HepG2 (cell line): ENCODE measurements at places on chromosomes 5 and 9. TPM values are rescaled to one million over a fixed set of nuclear protein-coding genes. Genes with fewer than 3 reads are reported as not detected.
A peak's percentile ranks its signal among the peaks of the same experiment; 100 is the strongest.

DNA sequence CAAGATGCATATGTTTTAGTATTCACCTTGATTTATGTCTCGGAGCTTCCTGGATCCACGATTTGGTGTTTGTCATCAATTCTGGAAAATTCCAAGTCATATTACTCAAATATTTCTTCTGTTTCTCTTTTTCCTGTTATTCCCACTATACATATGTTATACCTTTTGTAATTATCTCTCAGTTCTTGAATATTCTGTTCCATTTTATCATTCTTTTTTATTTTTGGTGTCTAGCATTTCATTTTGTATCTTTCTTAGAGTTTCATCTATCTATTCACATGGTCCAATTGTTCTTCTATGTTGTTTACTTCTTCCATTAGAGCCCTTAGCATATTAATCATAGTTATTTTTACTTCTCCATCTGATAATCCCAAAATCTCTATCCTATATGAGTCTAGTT is 637.8 kb upstream of the GRAMD2B start:
- no peak for DNase-seq

DNA sequence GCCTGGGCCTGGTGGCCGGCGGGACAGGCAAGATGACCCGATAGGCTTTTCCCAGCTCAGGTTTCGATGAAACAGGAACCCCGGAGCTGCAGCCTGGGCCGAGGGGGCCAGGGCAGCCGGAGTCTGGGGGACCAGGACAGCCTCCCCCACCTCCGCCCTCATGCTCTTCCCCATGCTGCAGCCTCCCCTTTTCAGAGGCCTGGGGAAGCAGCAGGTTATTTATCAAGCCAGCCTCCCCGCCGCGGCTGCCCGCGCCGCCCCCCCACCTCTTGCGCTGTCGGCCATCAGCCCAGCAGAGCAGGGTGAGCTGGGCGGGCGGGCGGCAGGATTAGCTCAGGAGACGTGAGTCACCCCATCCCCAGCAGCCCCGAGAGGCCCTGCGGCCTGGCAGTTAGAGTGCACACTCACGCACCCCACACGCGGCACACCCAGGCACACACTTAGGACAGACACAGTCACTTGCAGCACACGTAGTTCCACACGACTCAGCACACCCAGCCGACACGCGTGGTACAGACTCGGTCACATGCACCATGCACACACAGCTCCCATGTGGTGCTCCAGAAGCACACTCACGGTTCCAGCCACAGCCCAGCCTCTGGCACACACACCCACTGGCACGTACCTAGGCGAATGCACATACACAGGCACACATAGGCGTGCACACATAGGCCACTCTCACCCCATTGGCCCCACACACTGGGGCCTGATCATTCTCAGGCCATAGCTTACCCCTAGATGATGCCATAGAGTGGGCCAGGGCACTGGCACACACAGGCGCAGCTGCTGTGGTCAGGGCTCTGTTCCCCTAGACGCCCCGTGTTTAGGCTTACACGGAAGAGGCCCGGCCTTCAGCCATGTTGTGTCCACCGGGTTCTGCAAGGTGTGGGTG is 13.0 kb downstream of the CXXC5 start:
- DNase-seq, result no peak

Gene SPATA31C1
- total RNA-seq, result not detected in 2 replicates

GRCh38 chr9:129253803-129254381 is 75.8 kb upstream of the IER5L start:
- DNase-seq, result no peak

Gene FAT2
- total RNA-seq, result not detected in 2 replicates

- no peak for DNase-seq
Measured at GRCh38 chr5:152942633-152943336, 537.7 kb upstream of the NMUR2 start.

DNA sequence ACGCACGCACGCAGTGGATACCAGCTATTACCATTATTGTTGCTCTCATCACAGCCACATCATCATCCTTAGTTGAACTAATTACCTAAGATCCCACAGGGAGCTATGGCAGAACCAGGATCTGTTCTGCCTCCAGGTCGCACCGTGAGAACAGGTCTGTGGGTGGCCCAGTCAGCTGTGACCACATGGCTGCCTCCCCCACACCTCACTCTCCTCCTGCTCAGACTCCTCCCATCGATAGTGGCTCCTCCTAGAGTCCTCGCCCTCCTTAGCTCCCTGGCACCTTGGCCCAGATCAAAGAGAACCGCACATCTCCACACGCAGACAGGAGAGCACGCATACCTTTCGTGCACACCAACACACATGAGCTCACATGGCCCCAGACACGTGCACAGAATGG is 32.4 kb upstream of the RPL26L1 start:
- no peak for DNase-seq

- DNase-seq, result peak; percentile 54
Measured at GRCh38 chr9:97398999-97399758, 12.7 kb upstream of the TDRD7 start.

DNA sequence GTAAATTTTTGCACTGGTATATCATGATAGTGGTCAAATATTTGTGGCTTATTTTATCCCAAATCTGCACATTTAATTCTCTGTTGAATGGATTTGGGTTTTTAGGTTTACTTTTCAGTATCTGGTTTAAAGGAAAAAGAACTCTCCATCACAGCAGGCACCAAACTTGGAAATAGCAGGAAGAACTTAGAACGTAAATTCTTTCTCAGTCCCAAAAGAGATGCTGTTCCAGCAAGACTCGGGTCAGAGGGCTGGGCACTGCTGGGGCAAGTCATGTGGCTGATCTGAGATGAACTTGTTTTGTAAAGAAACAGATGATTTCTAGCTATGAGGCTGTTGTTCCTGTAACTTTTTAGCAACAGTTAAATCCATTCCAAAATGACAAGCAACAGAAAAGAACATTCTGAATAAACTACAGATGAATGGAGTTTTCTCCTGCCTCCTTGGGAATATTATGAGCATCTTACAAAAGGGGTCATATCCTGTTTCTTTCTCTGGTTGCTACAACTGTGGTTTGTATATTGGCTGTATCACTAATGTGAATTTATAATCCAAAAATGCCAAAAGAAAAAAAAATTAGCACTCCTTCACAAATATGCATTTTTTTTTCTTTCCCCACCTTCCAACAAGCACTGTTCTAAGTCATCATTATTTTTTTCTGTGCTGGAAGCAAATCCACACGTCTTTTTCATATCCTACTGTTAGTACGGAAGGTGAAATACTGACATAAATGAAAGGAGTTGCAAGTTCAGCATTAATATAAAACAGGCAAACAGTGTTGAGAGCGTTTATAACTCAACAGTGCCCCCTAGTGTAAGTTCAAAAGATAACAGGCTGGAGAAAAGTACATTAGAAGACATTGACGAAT is 31.1 kb downstream of the OR2K2 start:
- DNase-seq, result peak; percentile 22

- DNase-seq, result no peak
Measured at GRCh38 chr9:4700932-4701331, 21.6 kb downstream of the CDC37L1 start.

DNA sequence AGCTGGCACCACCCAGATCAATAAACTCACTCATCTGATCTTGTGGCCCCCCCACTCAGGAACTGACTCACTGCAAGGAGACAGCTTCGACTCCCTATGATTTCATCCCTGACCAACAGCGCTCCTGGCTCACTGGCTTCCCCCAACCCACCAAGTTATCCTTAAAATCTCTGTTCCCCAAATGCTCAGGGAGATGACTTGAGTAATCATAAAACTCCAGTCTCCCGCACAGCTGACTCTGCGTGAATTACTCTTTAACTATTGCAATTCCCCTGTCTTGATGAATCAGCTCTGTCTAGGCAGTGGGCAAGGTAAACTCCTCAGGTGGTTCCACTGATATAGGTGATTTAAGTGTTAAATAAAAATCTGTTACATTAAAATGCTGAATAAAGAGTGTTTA is 1.9 kb upstream of the TRIM32 start:
- no peak for DNase-seq

- peak; percentile 46 for DNase-seq
Measured at GRCh38 chr9:88593537-88594185, 58.7 kb downstream of the NXNL2 start.

Gene OR13C2
- not detected in 2 replicates for total RNA-seq

DNA sequence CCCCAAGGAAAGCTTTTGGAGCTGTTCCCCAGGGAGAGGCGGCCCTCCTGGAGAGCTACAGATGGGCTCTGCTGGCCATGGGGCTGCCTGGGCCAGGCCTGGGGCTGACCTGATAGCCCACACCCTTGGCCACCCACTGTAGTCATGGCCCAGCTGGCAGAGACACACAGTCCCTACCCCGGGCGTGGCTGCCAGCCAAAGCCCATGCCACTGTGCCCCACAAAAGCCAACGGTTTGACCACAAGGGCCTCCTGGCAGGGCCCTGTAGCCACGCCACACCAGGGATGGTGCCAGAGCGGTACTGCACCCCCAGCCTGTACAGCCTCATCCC is 15.2 kb downstream of the NACC2 start:
- DNase-seq, result no peak

Gene TICAM2
- 0.04 TPM in 1 of 2 replicates, not detected in the other for total RNA-seq

Gene RANBP3L
- total RNA-seq, result 0.09 TPM in 1 of 2 replicates, not detected in the other

DNA sequence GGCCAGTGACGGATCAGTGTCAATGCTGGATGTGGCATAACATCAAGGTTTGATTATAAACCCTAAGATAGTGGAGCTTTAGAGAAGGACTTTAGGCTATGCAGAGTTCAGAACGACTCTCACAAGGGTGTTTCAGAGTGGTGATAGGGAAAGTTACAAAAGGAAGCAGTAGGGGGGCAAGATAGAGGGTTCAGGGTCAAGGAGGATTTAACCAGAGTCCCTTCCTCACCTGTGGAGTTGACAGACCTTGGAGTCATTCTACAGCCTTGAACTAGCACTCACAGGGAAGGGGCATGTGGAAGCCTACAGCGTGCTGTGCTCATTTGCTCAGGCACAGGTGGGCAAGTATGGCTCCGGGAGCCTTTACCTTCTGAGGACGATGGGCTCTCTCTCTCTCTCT is 7.9 kb downstream of the DMRT1 start:
- no peak for DNase-seq

Gene LRRC19
- not detected in 2 replicates for total RNA-seq

DNA sequence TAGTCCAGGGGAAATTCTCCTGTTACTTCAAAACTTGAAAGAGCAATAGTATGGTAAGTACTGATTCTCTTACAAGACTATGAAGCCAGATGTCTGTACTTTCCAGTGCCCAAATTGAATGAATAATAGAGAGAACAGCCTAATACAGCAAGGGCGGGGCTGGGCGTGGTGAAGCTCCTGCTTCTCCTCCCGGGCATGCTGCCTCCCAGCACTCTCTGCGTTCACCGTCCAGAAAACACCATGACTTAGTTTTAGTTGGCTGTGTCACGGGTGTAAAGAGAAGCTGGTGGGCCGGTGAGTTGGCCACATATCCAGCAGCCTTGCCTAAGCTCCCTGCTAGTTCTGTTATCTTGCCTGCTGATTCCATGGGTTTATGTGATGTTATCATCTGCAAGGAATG is 40.7 kb upstream of the ADAMTS2 start:
- no peak for DNase-seq

- peak; percentile 96 for DNase-seq
Measured at GRCh38 chr5:96714951-96715451, 52.8 kb downstream of the CAST start.

DNA sequence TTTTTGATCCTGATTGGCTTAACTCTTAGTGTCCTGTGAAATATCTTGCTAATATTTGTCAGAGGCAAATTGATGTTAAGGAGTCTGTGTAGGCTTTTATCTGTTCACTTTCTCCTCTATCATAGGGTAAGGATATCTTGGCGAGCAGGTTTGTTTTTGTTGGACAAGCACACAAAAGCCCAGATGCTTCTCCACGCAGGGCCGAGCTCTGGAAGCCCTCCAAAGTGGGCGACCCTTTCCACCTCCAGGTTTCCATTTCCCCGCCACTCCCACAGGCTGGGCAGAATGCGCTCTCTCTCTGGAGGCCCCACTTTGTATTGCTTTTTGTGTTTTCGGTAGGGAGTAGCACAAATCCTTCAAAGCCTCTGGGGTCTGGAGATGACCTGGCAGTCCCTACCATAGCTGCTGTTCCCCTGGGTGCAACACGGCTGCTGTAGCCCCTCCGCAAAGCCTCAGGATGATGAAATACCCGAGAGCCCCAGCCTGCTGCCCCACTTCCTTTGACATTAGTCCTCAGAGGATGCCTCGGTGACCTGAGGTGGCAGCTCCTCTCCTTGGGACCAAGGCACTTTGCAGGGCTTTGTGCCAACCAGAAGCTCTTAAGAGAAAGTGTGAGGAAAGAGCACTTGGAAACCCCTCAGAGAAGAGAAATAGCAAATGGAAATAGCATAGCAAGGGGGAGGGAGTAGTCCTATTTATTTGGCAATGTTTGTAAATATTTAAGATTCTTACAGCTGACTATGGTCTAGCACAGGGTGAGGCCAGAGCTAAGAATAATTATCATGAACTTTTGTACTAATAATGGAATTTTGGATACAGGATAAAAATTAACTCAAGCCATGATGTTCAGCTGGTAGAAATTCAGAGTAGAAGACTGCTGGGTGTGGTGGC is 122.8 kb downstream of the ARHGEF28 start:
- DNase-seq, result no peak

GRCh38 chr9:69388596-69388995 is 63.6 kb downstream of the ENTREP1 start:
- DNase-seq, result no peak

Gene ASS1
- 77.6 and 89.0 TPM in 2 replicates for total RNA-seq

GRCh38 chr9:4832786-4833579 is 40.2 kb downstream of the RCL1 start:
- DNase-seq, result peak; percentile 94

Gene PCDHGA4
- 0.15 and 0.58 TPM in 2 replicates for total RNA-seq

Gene FKBP15
- 11.8 and 12.3 TPM in 2 replicates for total RNA-seq

Gene NLN
- total RNA-seq, result 36.7 and 62.9 TPM in 2 replicates
